ENCODE measurements at places on chromosomes 5 and 9.

GRCh38 chr5:179311581-179311980 lies 33.7 kb downstream of the ADAMTS2 start:
- no peak for DNase-seq

DNA sequence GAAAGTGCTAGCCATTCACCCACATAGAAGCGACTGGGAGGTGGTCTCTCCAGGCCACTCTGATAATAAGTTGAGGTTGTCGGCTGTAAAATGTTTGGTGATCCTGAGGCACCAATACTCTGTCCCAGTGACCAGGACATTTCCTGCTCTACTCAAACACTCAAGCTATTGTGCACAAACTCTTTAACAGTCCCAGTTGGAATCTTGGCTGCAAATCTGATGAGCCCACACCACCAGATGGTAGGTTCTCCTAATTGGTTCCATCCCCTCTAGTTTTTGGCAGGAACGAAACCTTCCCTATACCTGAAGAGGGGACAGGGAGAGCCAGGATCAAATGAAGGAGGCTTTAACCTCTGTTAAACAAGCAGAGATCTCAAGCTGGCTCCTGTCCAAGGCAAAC lies 14.3 kb downstream of the GRIA1 start:
- no peak for DNase-seq

GRCh38 chr5:159668556-159668955 lies 247.7 kb upstream of the ADRA1B start:
- no peak for DNase-seq

DNA sequence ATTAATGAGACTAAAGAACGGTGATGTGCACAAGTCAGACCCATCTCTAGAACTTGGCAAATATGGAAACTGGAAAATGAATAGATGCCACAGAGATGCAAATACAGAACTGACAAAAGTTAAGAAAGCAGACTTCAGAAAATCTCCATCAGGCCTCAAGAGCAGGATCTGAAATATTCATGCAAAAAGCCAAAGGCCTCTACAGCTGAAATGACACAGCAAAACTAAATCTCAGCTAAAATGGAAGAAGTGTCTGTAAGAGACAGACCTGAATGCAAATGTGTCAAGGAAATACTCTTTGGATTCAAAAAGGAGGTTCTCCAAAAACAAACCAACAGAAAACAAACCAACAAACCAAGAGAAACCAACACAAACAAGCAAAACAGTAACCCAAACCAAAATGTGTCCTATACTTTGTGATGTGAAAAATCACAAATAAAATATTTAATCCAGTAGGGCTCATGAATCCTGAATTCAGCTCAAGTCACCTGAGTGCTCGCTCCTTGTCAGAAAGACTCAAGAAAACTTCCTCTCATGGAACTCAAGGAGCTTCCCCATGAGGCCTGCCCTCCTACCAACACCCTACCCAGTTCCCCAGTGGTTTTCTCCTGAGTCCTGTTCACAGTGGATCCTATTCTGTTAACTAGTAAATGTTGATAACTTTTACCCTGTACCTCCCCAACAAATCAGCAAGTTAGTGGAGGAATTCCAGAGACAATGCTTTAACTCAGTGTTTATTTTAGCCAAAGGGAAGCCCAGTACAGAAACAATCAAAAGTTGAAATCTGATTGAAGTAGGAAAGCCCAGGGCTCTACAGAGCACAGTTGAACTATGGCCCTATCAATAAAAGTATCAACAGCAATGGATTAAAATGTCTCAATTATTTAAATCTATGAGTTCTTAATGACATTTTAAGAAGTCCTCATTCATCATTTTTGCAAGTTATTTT lies 14.6 kb downstream of the MRPS27 start:
- DNase-seq = no peak

DNA sequence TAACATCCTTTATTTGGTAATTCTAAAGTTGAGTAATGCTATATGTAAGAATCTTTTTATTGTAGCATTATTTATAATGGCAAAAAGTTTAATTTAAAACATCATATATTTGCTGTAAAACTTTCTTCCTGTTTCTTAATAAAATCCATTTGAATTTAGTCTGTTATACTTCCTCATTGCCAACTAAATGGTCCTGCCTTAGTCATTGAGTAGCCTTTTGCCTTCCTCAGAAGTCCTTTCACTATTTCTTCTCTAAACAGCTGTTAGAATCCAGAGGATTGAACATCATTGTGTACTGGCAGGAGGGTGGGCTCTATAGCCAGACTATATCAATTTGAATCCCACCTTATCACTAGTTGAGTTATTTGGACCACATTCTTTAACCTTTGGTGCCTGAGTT lies 11.0 kb downstream of the SLC44A1 start:
- no peak for DNase-seq

DNA sequence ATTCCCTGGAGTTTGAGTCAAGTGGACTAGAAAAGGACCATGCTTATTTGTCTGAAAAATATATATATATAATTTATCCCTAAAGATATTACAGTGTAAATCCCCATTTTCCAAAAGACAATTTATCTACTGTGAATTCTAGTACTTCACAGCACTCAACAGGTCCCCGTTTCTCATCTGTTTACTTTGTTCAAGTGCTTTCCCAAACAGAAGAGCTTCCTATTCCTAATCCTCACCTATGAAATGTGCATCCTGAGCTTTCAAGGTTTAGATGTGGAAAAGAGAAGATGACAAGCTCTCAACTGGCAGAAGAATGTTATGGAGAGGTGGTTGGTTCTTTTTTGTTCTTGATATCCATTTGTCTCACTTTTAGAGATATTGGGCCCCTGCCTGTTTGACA lies 401.6 kb upstream of the ZNF608 start:
- DNase-seq = no peak

- DNase-seq = no peak
Observed at GRCh38 chr9:94916956-94917355, 190.5 kb downstream of the AOPEP start.

GRCh38 chr9:87803166-87803565 lies 77.2 kb downstream of the CTSL start:
- DNase-seq = no peak

GRCh38 chr9:110340306-110340705 lies 2.6 kb upstream of the TXNDC8 start:
- DNase-seq = no peak

DNA sequence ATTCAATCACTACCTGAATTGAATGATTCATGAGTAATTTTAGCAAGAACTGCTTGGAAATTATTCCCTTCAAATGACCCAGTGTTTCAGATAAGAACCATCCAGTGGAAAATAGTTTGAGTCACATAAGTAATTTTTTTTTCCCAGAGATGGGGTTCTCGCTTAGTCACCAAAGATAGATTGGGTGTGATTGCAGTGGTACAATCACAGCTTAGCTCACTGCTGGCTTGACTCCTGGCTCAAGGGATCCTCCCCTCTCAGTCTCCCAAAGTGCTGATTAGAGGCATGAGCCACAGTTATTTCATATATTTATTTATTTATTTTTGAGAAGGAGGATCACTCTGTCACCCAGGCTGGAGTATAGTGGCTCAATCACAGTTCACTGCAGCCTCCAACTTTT lies 574.5 kb upstream of the ARRDC3 start:
- no peak for DNase-seq

DNA sequence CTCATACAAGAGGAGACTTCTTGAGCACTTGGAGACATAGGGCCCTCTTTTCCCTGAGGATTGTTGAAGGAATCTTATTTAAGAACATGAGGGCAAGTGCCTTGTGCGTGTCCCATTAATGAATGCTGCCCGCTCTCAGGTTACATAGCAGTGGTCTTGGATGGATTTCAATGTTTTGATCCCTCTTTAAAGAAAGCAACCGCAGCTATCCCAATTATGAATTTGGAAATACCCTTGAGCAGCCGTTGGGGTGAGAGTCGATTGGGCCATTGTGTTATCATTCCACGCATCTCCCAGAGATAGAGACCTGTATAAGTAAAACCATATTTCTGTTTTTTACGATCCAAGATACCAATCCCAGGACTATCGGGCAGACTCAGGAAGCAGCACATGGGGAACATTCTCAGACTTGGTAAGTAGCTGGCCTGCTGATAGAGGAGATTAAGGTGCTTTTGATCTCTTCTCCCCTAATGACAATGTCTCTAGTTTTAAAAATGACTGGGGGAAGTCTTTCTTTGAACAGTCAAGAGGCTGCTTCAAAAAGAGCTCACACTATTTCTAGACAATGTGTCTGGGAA lies 145.3 kb downstream of the MACROH2A1 start:
- DNase-seq = no peak

GRCh38 chr9:84325347-84325973 lies 15.1 kb downstream of the SLC28A3 start:
- DNase-seq = no peak

DNA sequence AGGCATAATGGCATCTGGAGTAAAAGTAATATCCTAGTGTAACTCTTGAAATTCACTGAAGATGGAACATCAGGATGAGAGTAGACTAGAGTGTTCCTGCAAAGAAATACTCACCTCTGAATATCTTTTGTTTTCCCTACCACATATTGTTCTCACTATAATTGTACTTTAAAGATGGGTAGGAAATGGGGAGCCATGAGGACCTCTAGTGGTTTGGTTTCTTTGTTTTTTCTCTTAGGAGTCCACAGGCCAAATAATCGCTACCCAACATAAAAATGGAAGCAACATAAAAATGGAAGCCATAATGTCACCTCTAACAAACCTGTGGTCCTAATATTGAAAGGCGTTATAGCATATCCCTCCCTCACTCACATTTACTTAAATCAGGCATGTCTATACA lies 2375.8 kb downstream of the MAT2B start:
- no peak for DNase-seq

- DNase-seq = no peak
Observed at GRCh38 chr5:43691893-43692292, 88.9 kb downstream of the NNT start.

- no peak for DNase-seq
Observed at GRCh38 chr5:62707131-62707530, 128.5 kb downstream of the LRRC70 start.

DNA sequence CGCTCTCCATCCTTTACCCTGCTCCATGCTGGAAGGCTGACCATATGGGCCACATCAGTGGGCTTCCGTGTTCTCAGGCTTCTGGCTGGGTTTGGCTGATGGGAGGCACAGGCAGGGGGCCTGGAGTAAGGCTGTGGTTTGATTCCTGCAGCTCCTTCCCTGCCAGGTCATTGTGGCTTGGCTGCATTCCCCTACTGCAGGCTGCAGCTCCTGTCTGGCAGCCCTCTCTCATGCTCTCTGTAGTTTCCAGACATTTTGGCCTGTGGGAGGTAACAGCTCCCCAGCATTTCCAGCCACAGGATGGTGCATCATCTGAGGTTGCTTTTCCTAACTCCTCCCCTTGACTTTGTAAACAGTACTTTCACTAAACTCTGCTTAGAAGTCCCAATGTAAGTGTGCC lies 102.0 kb upstream of the PTPN3 start:
- no peak for DNase-seq

- no peak for DNase-seq
Observed at GRCh38 chr9:21110708-21111576, 30.7 kb downstream of the IFNW1 start.

Data from activated T-cell treated with anti-CD3 and anti-CD28 coated beads, Interleukin-2, amount 50 U/mL, for 24 hours (primary cell).